Glutamatergic neuron (in vitro differentiated cells): ENCODE measurements at places on chromosomes 5 and 9.

DNA sequence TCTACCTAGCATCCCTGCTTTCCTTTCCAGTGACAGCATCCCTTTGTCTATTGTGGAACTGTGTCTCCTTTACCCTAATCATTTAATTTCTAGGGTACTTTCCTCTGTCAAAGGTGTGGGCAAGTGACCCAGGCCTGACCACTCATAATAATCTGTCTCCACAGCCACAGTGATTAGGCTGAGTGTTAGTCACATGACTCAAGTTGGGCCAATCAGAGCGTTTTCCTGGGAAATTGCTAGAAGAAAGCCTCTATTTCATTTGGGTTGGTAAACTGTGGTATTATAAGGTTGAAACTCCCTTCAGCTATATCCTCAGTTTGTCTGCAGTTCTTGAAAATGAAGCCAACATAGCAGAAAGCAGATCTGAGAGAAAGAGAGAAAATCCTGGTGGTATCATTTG is 14.2 kb upstream of the AP3B1 start:
- no peak for DNase-seq
- no peak overlapping the region for H3K27ac ChIP-seq
- no peaks in the 10 kb centered on the region for H3K27me3 ChIP-seq
- H3K4me1 ChIP-seq, result no peaks in the 10 kb centered on the region
- H3K36me3 ChIP-seq, result no peaks in the 10 kb centered on the region

DNA sequence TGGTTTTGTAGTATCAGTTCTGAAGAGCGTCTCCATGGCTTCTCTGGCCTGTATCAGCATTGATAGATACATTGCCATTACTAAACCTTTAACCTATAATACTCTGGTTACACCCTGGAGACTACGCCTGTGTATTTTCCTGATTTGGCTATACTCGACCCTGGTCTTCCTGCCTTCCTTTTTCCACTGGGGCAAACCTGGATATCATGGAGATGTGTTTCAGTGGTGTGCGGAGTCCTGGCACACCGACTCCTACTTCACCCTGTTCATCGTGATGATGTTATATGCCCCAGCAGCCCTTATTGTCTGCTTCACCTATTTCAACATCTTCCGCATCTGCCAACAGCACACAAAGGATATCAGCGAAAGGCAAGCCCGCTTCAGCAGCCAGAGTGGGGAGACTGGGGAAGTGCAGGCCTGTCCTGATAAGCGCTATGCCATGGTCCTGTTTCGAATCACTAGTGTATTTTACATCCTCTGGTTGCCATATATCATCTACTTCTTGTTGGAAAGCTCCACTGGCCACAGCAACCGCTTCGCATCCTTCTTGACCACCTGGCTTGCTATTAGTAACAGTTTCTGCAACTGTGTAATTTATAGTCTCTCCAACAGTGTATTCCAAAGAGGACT is 1.5 kb downstream of the GPR21 start:
- peaks cover 3% of the 10 kb centered on the region for H3K27me3 ChIP-seq
- no peaks in the 10 kb centered on the region for H3K36me3 ChIP-seq
- no peak for DNase-seq
- H3K4me3 ChIP-seq, result peak overlapping the region; percentile 53

DNA sequence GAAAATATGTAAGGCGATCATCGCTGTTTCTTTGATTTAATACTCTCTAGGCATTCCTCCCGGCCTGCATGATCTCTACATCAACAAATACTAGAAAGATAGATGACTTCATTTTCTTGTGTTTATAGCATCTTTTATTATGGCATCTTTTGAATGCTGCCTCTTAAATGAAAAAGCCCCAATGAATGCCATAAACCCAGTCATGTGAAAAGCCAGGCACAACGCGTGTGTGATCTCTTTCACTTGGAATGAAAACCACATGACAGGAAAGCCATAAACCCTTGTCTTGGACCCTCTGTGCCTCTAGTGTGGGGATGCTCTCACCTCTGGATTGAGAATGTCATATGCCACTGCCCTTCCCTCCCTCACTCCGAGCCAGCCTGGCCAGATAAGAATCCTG is 476.2 kb downstream of the SEMA5A start:
- H3K27ac ChIP-seq, result no peak overlapping the region
- no peak for DNase-seq
- no peaks in the 10 kb centered on the region for H3K36me3 ChIP-seq
- H3K4me3 ChIP-seq, result no peak overlapping the region
- H3K4me1 ChIP-seq, result no peaks in the 10 kb centered on the region

- H3K4me1 ChIP-seq, result peaks cover 60% of the 10 kb centered on the region
- H3K36me3 ChIP-seq, result no peaks in the 10 kb centered on the region
- no peak for DNase-seq
- H3K27me3 ChIP-seq, result peaks cover 2% of the 10 kb centered on the region
- H3K4me3 ChIP-seq, result no peak overlapping the region
- no peak overlapping the region for H3K27ac ChIP-seq
Measured at GRCh38 chr5:14266686-14267085, 123.5 kb downstream of the TRIO start.

- peak overlapping the region; percentile 35 for H3K27ac ChIP-seq
- no peak overlapping the region for H3K4me3 ChIP-seq
- no peaks in the 10 kb centered on the region for H3K36me3 ChIP-seq
- no peak for DNase-seq
- peaks cover 2% of the 10 kb centered on the region for H3K27me3 ChIP-seq
- H3K4me1 ChIP-seq, result peaks cover 5% of the 10 kb centered on the region
Measured at GRCh38 chr9:123168586-123168985, 99.8 kb downstream of the STRBP start.
